Ecto neural progenitor cell (in vitro differentiated cells): ENCODE measurements at places on chromosomes 2 and 18.

- no peak for DNase-seq
Measured at GRCh38 chr2:60964651-60965498, 52.6 kb upstream of the PEX13 start.

DNA sequence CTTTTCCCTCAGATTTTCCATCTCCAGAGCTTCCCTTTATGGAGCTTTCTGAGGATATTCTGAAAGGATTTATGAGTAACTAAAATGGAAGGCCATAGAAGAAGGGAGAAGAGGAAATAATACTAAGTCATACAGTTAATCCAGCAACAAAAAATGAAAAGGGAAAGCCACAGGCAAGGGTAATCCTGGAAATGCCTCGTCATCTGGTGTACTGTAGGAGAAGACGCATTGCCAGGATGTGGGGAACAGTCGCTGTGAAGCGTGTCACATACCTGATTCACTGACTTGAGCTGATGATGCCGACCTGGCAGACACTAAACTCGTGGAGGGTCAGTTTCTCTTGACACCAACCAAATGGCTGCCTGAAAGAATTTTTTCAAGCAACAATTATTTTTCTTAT is 34.7 kb upstream of the ALPP start:
- DNase-seq, result no peak

DNA sequence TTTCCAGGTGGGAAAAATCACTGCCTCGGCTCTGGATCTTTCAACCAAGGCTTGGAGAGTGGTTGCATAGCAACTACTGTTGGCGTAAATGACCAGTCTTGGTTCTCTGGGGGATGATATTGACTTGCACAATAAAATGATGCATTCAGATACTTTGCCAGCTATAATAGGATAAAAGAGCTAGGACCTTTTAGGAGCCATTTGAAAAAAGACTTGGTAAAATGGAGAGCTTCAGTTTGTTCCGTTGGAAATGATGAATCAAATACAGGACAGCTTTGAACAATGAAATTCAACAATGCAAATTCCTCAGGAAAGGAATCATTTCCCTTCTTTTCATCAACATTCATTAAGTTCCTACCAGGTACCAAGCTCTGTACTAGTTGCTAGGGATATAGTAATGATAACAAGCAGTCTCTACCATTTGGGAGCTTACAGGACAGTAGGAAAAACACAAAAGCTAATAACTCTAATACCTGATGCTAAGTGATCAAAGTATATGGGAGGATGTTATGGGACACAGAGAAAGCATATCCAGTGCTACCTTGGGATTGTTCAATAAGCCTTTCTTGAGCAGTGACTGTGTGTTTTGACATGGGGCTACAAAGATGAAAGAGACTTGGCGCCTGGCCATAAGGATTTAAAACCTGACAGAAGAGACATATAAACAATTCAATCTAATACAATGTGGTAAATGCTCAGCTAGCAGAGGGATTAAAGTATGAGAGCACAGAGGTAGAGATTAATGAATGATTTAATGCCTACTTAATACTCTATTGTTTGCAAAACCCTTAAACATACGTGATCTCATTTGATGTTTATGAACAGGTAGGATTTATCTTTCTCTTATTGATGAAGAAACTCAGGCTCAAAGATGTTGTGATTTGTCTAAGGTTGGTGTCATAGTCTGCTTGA is 110.7 kb downstream of the QPCT start:
- no peak for DNase-seq

GRCh38 chr18:78655921-78656320 is 323.7 kb upstream of the SALL3 start:
- DNase-seq, result no peak

DNA sequence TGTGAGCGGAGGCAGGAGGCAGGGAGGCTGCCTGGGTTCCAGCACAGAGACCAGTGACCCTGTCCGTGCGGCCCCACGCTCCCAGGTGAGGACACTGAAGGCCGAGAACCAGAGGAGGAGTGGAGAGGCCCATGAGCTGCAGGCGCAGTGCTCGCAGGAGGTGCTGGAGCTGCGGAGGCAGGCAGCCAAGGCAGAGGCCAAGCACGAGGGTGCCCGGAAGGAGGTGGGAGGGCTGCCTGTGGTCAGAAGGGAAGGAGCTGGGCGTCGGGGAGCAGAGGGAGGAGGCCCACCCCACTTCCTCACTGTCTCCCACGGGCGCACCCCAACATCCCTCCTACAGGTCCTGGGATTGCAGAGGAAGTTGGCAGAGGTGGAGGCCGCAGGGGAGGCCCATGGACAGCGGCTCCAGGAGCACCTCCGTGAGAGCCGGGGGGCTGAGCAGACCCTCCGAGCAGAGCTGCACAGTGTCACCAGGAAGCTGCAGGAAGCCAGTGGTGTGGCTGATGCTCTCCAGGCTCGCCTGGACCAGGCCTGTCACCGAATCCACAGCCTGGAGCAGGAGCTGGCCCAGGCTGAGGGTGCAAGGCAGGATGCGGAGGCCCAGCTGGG is 33.0 kb upstream of the SNED1 start:
- peak; percentile 44 for DNase-seq

- DNase-seq, result peak; percentile 93
Measured at GRCh38 chr18:5630057-5630899, 86.5 kb upstream of the EPB41L3 start.

DNA sequence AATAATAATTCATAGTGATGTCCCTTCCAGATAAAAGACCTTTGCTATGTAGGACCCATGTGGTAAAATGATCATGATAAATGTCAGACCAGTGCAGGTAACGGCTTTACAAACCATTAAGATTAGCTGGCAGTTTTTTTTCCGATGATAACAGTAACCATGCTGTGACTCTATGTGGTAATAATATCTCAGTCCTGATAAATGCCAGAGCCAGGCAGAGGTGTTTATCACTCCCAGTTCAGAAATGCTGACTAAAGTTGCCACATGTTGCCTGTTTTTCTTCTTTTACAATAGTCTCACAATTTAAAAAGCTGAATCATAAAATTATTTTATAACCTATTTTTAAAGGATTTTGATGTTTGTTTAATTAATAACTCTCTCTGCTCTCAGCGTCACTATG is 565.1 kb downstream of the ARHGAP15 start:
- no peak for DNase-seq
